ENCODE measurements at places on chromosomes 12 and 14.

DNA sequence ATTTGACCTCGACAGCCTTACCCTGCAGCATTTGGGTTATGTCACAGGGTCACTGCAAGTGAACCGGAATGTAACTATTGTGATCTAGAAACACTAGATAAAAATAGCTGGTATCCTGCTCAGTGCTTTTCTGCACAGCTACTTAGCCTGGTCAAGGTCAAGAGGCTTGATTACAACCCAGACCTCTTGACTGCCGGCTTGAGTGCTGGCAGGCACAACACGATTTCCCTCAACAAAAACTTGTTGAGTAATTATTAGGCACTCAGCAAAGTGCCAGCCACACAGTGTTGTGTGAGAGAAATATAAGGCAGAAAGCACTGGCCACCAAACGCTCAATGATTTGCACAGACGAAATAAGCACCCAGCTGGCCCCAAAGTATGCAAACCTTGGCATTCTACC is 156.7 kb downstream of the NUAK1 start:
- DNase-seq = no peak

GRCh38 chr12:14396071-14396470 is 30.6 kb downstream of the ATF7IP start:
- no peak for DNase-seq

DNA sequence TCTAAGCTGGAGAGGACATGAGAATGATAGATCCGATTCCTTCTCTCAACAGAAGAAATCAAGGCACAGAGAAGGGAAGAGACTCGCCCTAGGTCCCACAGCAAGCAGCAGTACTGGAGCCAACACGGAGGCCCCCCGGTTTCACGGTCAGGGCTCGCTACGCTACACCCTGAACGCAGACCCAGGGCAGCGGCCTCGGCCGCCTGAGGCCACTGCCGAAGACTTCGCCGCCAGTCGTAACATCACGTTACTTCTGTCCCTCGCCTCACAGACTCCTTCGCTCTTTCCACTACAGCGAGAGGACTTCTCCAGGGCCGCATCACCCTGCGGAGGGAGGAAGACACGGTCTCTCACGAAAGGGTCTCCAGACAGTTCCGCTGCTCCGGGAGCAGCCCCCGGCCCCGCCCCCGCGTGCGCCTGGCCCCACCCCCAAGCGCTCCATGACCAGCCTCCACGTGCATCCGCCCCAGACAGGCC is 411 bp upstream of the DCAF4 start:
- no peak for DNase-seq

GRCh38 chr12:45737638-45738037 is 8.1 kb downstream of the ARID2 start:
- no peak for DNase-seq

DNA sequence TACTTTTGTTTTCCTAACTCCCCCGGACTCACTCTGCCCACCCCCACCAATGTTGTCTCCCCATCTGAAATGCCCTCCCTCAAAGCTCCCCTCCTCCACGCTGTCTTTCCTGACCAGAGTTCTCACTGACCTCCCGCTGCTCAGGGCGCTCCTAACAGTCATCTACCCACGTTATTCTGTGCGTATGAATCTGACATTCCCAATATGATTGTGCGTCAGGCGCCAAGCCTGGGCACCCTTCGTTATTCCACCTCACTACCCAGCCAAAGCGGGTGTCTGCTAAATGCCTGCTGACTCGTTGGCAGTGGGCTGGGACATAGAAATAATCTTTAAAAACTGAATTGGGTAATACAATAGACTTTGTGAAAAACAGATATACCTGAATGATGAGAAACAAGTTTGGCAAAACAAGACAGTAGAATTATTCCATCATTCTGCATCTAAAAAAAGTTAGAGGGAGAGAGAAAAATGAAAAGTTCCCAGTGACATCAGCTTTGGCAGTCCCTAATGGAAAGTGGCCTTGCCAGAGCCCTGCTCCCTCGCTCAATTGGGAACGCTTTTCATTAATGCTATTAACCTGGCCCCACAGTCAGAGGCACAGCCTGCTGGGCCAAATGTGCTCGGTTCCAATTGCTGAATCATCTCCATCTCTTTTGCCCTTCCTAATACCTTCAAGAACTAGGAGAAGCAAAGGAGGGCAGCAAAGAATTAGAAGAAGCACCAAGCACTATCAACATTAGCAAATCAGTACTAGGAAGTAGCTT is 74.0 kb upstream of the PLXNC1 start:
- no peak for DNase-seq

DNA sequence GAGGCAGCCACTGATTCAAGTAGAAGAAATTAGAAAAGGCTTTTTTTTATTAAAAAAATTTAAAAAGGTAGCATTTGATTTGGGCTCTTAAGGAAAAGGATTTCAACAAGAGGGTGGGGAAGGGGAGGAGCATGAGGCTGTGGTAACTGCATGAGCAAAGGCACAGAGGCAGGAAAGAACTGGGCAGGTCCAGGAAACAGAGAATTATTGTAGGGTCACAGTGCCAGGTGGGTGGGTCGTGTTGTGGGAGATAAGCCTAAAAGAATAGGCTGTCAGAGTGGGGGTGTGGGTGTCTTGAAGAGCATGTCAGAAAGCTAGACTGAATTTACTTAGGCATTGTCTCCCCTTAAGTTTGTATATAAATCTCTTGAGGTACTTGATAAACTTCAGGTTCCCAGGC is 7.8 kb downstream of the LIMA1 start:
- DNase-seq = no peak

Measured in T-helper 1 cell (primary cell).